ENCODE measurements at places on chromosomes 2 and 18.

GRCh38 chr18:50240080-50240563 is 26.2 kb downstream of the CFAP53 start:
- DNase-seq = no peak

DNA sequence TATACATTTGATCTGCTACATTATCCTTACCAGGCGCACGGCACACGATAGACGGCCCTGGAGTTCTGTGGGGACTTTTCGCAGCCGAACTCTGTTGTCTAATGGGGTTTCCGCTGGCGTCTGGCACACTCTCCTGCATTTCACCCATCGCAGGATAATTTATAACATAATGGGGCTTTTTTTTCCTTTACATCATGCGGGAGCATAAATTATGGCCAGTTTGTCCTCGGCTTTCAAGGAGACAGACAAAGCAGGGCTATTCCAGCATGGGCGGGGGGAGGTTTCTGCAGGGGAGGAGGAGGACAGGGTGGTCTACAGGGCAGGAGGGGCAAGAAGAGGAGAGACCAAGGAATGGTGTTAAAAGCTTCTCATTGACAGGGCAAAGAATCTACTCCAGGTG is 279.8 kb downstream of the CELF4 start:
- no peak for DNase-seq

DNA sequence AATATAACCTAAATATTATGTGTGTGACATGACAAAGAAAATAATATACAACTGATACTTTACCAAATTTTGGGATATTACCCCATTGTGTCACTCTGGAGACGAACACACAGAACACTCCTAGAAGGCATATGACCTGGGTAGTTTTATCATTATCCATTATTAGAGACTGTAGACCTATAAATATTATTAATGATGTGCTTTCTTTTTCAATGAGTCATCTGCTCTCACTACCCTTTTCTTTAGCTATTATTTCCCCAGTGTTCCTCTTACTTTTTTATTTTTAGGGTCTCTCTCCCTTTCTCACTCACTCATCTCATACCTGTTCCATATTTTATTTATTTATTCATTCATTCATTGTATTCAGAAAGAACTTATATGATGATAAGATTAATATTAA is 143.3 kb upstream of the ITGA4 start:
- no peak for DNase-seq

GRCh38 chr2:108588070-108588668 is 53.9 kb downstream of the LIMS1 start:
- DNase-seq = no peak

DNA sequence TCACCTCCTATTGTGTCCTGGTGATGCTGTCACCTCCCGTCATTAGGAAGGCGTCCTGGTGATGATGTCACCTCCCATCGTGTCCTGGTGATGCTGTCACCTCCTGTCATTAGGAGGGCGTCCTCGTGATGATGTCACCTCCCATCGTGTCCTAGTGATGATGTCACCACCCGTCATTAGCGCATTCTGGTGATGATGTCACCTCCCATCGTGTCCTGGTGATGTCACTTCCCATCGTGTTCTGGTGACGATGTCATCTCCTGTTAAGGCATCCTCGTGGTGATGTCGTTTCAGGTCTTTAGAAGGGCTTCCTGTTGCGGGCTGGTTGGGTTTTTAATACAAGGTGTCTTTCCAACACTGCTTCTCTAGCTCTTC is 40.7 kb downstream of the CTDP1 start:
- DNase-seq = no peak

DNA sequence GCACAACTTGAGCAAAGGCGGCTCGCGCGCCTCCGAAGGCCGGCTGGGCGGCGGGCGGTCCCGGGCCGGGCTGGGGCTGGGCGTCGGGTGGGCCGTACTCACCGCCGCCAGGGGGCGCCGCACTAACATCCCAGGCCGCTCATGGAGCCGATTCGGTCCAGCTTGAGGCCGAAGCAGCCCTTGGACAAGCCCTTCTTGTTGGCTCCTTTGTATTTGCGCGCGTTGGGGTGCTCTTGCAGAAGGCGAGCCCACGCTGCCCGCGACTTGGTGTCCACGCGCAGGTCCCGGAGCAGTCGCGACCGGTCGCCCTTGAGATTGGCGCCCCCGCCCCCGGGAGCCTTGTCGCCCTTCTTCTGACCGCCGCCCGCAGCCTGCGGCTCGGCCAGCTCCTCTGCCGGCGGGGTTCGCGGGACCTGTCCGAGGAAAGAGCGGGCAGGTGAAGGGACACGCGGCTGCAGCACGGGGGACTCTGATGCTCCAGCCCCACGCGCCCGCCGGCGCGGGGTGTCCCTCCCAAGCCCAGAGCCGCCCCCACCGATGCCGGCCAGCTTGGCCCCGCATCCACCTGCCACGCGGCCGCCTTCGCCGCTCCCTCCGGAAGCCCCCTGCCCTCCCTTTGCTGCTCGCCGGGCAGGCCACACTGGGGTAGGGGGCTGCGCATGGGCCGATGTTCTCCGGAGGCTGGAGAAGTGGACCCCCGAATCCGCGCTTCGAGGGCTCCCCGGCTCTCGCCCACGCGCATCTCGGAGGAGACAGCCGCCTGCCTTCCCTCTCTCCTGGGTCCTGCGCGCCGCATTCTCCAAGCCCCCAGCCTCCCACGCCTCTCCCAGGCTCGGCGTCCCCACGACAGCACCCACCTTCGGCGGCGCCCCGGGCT is 655 bp downstream of the NPPC start:
- no peak for DNase-seq

DNA sequence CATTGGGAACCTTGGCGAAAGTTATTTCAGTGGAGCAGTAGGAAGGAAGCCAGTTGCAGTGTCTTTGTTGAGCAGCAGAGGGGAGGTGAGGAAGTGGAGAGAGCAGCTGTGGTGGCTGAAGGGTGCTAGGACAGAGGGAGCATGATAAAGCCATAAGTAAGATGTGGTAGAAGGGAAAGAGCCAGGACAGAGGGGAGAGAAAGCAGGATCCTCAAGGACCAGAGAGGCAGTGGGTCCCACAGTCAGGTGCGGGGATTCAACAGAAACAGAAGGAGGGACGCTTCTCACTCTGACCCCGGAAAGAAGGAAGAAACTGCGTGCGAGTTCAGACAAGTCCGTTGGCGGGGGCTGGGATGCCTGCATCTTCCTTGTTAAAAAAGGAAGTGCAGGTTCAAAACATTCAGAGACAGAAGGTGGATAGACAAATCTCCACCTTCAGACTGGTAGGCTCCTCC is at the start of gene CXCR2:
Gene CXCR2 (plus strand): TSS at position 403 of the 455 bp plus-strand sequence. CDS start 8,774 bp downstream, outside the sequence.
- no peak for DNase-seq

DNA sequence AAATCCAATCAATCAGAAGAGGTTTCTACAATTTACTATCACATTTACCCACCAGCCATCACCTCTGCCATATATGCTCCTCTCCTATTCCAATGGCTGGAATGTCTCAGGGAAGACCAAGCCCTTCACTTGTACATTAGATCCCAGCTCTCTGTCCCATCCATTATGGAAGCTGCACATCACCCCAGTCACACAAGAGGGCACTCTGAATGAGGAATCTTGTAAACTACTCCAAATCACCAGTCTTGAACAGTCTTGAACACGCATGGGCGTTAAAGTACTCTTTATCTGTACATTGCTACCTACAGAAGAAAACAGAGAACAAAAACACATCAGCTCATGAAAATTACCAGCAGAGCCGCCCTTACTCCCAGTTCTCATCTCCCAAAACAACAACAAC is 38.7 kb downstream of the ZC3H8 start:
- DNase-seq = no peak

DNA sequence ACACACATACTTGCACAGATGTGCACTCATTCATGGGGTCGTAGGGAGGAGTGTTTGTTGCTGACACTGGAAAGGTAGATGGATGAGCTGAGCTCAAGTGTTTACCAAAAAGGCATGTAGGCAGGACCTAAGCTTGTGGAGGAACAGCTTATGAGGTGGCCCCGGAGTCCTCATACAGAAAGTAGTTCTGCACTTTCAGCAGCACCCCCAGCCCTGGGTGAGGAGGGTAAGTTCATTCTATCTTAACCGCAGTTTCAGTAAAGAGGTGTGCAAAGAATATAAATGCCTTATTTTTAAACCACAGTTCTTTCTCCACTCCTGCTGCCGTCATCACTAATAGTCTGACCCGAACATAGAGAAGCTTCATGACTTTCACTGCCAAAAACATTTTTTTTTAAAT is 31.7 kb upstream of the RNF152 start:
- no peak for DNase-seq

- no peak for DNase-seq
These were observed 33.4 kb upstream of the DSEL start for GRCh38 chr18:67549946-67550345.

GRCh38 chr18:28109781-28110560 is 67.0 kb downstream of the CDH2 start:
- DNase-seq = no peak

All from glomerular endothelial cell (primary cell).